IPS DF 6.9 (cell line): ENCODE measurements at places on chromosomes 6 and 20.

DNA sequence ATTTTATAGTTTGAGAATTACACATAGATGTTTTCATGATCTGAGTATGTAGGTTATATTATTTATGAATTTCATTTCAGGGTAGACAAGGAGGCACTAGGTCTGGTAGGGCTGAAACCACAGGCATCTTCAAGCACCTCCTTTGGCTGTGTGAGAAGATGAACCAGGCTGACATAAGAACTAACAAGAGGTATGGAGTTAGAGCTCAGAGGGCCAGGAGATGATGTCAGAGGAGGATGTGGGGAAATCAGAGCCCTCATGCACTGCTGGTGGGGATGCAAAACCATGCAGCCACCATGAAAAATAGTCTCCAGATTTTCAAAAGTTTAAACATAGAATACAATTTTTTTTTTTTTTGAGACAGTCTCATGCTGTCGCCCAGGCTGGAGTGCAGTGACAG is 13.6 kb upstream of the RIPOR3 start:
- no peak for DNase-seq

- no peak for DNase-seq
These were observed 632.2 kb downstream of the COL12A1 start for GRCh38 chr6:74573613-74574012.

DNA sequence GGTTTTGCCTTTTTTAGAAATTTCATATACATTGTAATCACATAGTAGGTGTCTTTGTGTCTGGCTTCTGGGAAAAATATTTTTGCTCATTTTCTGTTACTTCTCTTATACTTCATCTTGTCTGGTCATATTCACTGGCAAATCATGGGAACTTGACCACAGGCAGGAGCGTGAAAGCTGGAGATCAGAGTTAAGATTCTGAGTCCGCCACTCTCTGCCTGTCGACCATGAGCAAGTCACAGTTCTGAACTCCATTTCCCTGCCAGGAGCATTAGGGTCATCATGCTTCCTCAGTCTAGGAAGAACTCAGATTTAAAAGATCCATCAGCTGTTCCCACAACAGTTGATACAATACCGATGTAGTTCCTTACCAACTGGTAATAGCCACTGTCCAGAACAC is 12.4 kb upstream of the SCGN start:
- no peak for DNase-seq

DNA sequence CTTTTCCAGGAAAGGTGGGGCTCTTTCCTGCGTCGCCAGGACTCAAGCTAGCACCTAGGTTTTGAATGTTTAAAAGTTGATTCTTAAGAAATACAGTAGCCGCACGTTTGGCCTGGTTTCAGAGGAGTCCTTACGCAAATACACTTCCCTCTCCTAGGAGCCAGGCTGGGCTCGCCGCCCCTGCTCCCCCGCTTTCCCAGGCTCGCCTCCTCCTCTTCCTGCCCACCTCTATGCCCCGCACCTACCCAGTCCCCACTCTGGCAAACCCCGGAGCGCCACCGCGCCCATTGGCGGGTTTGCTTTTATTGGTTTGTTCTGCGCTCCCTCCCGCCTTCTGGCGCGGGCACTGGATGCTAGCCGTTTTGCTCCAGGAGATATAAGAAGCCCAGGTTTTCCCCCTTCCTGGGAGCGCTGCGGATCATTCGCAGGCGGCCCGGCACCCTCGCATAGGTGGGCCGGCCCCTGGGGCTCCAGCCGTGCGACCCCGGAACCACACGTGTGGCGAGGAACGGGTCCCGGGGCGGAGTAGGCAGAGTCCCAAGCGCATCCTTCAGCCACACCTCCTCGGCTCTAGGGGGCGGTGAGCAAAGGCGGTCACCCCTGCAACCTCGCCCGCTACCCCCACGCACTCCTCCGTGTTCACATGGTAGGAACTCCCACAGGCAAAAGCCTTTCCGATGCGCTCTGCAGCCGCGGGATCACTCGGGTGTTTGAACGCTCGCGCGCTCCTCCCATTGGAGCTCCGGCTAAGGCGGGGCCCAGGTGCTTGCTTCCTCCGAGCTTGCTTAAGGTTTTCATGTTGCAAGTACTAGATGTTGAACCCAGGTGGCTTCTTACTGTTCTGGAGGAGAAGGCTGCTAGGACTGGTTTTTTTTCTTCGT is 119.0 kb downstream of the RTN4IP1 start:
- no peak for DNase-seq
